ENCODE measurements at places on chromosomes 12 and 14.

- no peak for DNase-seq
Observed at GRCh38 chr12:106152334-106152733, 13.6 kb upstream of the NUAK1 start.

DNA sequence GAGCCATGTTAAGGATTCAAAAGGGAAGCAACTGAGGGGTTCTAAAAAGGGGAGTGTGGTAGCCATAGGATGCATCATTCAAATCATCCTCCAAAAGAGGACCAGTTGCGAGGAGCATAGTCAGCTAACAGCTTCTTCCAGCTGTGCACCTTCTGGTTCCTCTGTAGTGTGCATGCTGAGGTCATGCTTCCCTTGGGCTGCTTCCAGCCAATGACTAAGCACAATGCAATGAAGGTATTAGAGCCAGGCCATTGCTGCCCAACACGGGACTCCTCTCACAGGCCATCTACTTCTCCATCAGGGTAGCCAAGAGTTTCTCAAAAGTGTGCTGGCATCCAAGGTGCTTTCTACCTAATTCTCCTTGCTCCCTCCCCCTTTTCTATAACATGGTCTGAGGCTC lies 69.2 kb upstream of the ARID2 start:
- no peak for DNase-seq

DNA sequence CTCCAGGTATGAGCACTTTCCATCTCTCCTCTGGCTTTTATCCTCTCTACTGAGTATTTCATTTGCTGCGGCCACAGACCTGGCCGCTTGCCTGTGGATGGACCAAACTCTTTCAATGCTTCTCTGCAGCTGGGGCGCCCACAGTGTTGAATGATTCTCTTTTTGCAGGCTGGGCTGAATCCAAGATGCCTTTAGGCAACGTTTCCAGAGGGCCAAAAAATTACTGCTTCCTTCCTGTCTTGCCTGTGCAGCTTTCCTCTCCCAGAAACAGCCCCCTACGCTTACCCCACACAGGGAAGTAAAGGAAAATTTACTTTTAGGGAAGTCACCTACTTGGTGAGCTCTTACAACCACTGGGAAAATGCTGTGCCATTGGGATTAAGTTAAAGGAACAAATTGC lies 55.6 kb upstream of the JDP2 start:
- no peak for DNase-seq

GRCh38 chr14:32761381-32761968 lies 177.2 kb upstream of the NPAS3 start:
- DNase-seq: no peak

GRCh38 chr12:125013816-125014442 lies 20.5 kb downstream of the BRI3BP start:
- DNase-seq: no peak

GRCh38 chr14:35229084-35229791 lies 62.9 kb upstream of the PSMA6 start:
- DNase-seq: no peak

GRCh38 chr12:50218386-50218785 lies 51.2 kb upstream of the CERS5 start:
- DNase-seq: no peak

DNA sequence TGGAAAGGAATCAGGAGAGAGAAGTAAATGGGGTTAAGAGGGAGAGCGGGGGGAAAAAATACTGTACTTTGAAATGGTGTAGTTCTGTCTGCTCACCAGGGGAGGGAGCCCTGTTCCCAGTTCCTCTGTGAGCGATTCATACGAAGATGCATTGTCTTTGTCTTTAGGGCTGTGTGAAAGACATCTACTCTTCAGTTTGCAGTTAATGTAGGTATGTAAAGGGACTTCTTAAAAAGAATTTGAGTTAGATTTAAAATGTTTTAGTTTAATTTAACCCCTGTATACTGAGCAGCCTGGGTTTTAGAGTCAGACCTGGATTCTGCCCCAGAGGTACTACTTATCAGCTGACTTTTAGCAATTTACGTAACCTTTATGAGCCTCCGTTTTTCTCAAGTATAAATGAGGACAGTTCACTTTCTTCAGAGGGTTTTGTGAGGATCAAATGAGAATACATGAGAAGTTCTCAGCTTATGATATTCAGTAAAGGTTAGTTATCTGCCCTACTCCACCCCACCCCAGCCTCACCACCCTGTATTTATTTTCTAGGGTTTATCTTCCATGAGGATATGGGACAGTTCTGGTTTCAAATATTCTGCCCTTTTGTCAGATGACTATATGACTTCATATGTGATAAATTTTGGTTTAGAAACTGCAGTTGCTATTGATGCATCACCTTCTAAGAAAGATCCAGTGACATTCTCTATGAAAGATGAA lies 82.5 kb upstream of the EVL start:
- DNase-seq: no peak

- DNase-seq: no peak
Observed at GRCh38 chr12:5582018-5582417, 150.1 kb downstream of the NTF3 start.

DNA sequence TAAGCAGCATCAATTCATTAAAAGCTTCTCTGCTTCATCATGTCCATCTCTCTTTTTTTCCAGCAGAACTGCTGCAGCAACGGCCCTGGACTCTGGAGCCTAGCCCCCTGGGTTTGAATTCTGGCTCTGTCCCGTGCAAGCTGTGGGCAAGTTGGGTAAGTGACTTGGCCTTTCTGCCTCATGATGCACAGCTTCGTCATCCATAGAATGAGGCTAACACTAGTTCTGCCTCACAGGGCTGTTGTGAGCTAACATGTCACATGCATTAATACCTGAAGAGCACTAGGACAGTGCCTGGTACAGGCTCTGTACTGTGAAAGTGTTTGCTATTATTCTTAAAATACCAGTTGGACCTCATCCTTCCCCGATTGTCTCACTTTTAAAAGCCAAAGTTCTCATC lies 4.2 kb downstream of the KRT82 start:
- no peak for DNase-seq

- no peak for DNase-seq
Observed at GRCh38 chr12:108268397-108268796, 70.7 kb downstream of the CMKLR1 start.

- DNase-seq: no peak
Observed at GRCh38 chr14:33163109-33163508, 224.4 kb downstream of the NPAS3 start.

DNA sequence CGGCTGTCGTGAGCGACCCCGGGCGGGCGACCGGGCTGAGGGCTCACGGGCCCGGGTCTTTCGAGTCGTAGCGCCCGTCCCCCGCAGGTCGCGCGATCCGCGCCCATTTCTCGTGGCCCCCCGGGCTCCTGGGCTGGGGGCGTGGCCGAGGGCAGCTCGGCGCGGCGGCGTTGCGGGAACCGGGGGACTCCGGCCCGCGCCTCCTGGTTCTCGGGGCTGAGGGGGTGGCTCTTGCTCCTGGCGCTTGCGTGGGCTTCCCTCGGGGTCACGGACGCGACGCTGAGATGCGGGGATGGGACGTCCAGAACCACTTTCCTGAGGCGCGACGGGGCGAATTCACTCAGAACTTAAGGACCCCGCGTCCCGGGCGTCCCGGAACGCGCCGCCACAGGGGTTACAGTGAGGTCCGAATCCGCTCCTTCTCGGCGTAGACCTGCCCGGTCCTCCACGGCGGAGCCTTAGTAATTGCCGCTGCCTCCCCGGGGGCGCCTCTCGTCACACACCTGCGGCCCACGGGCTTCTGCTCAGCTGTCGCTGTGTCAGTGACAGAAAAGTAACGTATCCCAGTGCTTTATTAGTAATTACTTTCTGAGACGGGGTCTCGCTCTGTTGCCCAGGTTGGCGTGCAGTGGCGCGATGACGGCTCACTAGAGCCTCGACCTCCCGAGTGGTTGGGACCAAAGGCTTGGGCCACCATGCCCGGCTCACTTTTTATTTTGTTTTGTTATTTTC lies 606 bp downstream of the EP400 start:
- DNase-seq: peak; percentile 57

DNA sequence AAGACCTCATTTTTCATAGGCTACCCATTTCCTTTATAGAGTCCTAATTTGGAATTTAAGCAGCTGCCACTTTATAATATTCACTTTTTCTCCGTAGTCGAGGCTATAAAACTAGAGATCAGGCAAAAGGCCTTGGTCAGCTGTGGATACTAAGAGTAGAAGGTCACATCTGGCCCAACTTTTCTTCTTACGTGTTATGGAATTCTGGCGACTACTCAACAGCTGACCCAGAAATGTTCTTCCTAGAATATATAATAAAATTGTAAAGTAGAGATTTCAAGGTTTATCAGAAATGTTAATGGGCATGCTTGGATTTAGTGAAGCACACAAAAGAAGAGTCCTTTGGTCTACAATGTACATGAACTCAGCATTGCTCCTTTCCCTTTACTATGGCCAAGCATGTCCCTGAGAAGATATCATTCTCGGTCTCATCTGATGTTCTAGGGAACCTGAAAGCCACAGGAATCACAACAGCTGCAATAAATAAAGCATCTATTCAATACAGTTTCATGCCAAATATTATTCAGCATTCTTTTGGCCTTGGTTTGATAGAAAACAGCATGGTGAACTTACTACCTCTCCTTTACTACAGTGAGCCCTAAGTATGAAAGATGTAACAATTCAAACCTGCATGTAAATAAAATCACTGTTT lies 261.4 kb upstream of the NPAS3 start:
- no peak for DNase-seq

GRCh38 chr12:52360106-52360662 lies 7.1 kb downstream of the KRT85 start:
- no peak for DNase-seq

DNA sequence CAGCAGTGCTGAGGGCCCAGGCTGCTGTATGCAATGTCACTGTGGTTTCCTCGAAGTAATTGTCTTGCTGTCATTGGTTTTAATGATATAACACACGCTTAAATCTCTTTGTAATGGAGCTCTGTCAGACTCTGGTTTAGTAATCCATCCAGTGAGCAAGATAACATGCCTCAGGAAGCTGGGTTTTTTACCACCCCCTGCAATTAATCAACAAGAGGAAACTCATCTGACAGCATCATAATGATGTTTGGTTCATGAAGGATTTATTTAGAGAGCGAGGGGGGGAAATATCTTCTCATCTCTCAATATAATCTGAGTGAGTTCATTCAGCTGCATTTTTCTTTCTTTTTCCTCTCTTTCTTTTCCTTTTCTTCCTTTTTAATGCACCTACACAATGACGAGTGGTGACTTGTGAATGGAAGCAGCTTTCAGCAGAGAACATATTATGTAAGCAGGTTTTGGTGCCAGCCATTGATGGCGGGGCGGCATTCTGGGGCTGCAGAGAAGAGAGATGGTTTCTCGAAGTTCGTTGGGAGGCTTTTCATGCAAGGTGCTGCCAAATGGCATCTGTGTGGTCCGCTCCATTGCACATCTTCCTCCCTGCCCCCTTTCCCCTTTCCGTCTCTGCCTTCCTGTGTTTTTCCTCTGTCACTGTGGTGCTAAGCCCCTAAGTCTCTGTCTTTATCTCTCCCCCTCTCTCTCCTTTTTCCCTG lies 6.7 kb downstream of the RPH3A start:
- no peak for DNase-seq

DNA sequence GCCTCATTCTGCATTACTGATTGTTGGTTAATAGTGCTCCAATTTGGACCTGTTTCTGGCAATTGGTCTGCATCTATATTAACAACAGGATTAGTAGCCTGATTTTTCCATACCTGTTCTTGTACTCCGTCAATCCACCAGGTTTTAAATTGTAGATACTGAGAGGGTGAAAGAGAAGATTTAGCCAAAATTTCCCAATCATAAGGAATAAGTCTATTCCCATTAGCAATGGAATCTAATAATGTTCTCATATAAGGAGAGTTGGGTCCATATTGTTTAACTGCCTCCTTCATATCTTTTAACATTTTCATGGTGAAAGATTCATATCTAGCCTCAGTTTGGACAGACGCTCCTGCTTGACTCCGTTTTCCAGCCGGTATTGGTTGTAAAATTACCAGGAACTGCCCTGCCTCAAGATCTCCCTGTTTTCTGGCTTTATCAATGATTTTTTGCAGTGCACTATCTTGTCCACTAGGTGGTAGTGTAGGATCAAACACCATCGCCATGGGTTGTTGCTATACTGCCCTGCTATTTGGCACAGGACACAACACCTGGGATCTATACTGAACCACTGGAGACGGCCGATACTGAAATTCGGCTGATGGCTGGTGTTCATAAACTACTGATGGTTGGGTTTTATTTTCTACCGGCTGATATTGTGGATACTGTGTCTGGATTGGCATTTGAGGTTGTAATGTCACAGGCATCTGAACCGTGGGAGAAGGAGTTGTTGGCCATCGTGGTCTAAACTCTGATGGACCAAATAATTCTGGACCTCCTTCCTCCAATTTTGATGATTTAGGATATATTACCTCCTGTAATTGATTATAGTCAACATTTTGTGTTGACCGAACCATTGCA lies 25.2 kb downstream of the DHRS4L2 start:
- peak; percentile 50 for DNase-seq

- DNase-seq: no peak
Observed at GRCh38 chr12:10169104-10169503, 2.8 kb downstream of the OLR1 start.

GRCh38 chr12:116808113-116809105 lies 70.3 kb downstream of the RNFT2 start:
- DNase-seq: no peak

DNA sequence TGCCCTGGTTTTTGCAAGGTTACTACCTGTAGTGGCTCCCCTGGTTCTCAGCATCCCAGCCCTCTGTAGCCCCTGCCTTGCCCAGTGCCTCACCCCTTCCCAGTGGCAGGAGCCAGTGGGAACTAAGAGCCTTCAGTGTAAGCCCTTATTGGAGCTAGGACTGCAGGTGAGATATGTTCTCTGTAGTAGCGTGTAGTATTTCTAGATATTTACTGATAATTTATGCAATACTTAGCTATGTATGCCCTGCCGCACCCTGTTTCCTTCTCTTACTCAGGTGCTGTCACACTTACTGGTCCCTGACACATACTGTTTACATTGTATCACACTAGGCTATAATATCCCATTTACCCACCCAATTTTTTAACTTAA lies 3.6 kb downstream of the BMAL2 start:
- DNase-seq: no peak

GRCh38 chr14:59239022-59239421 lies 50.6 kb downstream of the DAAM1 start:
- no peak for DNase-seq

DNA sequence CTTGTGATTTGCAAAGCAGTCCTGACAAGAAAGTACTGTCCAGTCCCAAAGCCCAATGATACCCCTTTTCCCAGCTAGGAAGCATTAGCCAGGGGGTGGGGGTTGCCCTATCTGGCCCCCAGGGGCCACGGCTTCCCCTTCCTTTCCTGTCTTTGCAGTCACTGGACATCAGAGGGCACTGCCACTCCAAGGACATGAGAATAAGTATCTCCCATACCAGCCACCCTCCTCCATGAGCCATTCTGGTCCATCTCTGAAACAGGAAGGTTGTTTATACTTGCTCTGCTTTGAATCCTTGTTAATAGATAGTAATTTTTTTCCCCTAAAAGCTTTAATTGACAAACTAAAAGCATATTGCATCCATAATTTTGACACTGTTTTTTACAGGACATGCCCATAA lies 29.7 kb downstream of the RBM19 start:
- DNase-seq: no peak

DNA sequence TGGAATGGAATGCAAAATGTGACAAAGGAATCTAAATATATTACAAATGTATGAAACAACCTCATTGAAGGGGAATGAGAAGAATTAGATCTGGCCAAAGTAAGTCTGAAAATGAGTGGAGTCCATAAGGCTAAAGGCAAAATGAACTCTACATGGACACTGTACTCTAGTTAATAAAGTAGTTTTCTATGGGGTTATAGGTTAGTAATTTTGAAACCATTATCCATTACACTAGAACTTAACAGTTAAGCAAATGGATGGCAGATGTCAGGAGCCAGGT lies 222.1 kb downstream of the NUAK1 start:
- DNase-seq: no peak
